Right lobe of liver (tissue), 6 donors: ENCODE measurements at places on chromosomes 5 and 9. TPM values are rescaled to one million over a fixed set of nuclear protein-coding genes. Genes with fewer than 3 reads are reported as not detected.

FAM81B gene
- total RNA-seq = not detected

PRRT1B gene
- 0.25 TPM for total RNA-seq

GFPT2 gene
- total RNA-seq = 0.46 TPM

CCL21 gene
- total RNA-seq = 5.2 TPM

TAF11L5 gene
- total RNA-seq = not detected

GLRX gene
- total RNA-seq = 210 TPM

TAF11L7 gene
- not detected for total RNA-seq

TAF1L gene
- not detected for total RNA-seq

CCDC127 gene
- 1.2 TPM for total RNA-seq

SEMA6A gene
- 7.3 TPM for total RNA-seq

SPINK13 gene
- not detected for total RNA-seq

SLC4A9 gene
- not detected for total RNA-seq

GABRA1 gene
- total RNA-seq = not detected

EXOSC2 gene
- total RNA-seq = 12.6 TPM

AGXT2 gene
- total RNA-seq = 26.0 TPM

TICAM2 gene
- 0.31 TPM for total RNA-seq

ACER2 gene
- total RNA-seq = 1.8 TPM

GPR150 gene
- 0.15 TPM for total RNA-seq

ANKRD55 gene
- total RNA-seq = 1.2 TPM

CKMT2 gene
- 1.0 TPM for total RNA-seq

CXCL14 gene
- total RNA-seq = 2.7 TPM

TDRD7 gene
- total RNA-seq = 8.7 TPM

CXXC5 gene
- 67.2 TPM for total RNA-seq

TCERG1 gene
- 27.4 TPM for total RNA-seq

JAKMIP2 gene
- 0.56 TPM for total RNA-seq
